Mesendoderm (in vitro differentiated cells): ENCODE measurements at places on chromosomes 3 and 15.
A peak's percentile ranks its signal among the peaks of the same experiment; 100 is the strongest.

- no peaks in the 10 kb centered on the region for H3K4me1 ChIP-seq
- no peak overlapping the region for H3K27ac ChIP-seq
- peaks cover 2% of the 10 kb centered on the region for H3K36me3 ChIP-seq
- H3K4me3 ChIP-seq: no peak overlapping the region
- DNase-seq: no peak
Observed at GRCh38 chr3:45409921-45410320, 21.5 kb downstream of the LARS2 start.

- no peaks in the 10 kb centered on the region for H3K4me1 ChIP-seq
- H3K27ac ChIP-seq: peak overlapping the region; percentile 17
- peak; percentile 88 for DNase-seq
- no peaks in the 10 kb centered on the region for H3K36me3 ChIP-seq
Observed at GRCh38 chr15:100602823-100603393, 519 bp downstream of the ASB7 start.

DNA sequence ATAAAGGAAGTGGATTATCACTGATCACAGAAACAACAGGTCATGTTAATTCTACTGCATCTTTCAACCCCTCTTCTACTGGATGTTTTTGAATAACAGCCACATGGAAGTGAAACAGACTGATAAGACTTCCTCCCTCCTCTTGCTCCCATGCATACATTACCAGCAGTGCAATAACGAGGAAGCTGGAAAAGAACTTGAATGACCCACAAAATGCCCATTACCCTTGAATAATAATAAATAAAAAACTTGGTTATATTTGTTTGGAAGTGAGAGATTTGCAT, 51.6 kb downstream of the RARB start:
- H3K4me1 ChIP-seq: peaks cover 2% of the 10 kb centered on the region
- H3K4me3 ChIP-seq: no peak overlapping the region
- DNase-seq: no peak
- H3K36me3 ChIP-seq: no peaks in the 10 kb centered on the region

DNA sequence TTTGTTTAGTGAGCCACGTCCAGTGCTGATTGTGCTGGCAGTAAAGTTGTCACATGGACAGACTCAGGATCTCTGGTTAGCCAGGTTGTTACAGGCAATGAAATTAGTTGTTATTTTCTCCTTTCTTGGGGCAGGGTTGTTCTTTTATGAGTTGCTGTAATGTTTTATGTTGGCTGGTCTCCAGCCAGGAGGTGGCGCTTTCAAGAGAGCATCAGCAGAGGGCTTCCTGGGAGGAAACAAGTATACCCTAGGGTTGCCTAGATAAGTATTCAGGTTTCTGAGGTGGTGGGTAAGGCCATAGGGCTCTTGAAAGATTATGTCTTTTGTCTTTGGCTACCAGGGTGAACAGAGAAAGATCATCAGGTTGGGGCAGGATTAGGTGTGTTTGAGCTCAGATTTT, 14.5 kb upstream of the CFAP20DC start:
- no peaks in the 10 kb centered on the region for H3K4me1 ChIP-seq
- no peaks in the 10 kb centered on the region for H3K36me3 ChIP-seq
- H3K4me3 ChIP-seq: no peak overlapping the region
- DNase-seq: peak; percentile 56
- H3K27me3 ChIP-seq: no peaks in the 10 kb centered on the region

- H3K36me3 ChIP-seq: no peaks in the 10 kb centered on the region
- no peaks in the 10 kb centered on the region for H3K27me3 ChIP-seq
- H3K4me3 ChIP-seq: no peak overlapping the region
- H3K4me1 ChIP-seq: no peaks in the 10 kb centered on the region
Observed at GRCh38 chr15:67383899-67384298, 129.3 kb downstream of the IQCH start.

DNA sequence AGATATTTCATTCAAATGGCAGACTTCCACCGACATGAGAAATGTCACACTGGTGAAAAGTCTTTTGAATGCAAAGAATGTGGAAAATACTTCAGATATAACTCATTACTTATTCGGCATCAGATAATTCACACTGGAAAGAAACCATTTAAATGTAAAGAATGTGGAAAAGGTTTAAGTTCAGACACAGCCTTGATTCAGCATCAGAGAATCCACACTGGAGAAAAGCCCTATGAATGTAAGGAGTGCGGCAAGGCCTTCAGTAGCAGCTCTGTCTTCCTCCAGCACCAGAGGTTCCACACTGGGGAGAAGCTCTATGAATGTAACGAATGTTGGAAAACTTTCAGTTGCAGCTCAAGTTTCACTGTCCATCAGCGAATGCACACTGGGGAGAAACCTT, 8.6 kb upstream of the ZNF621 start:
- peak; percentile 24 for DNase-seq
- no peak overlapping the region for H3K4me3 ChIP-seq
- H3K27me3 ChIP-seq: no peaks in the 10 kb centered on the region
- no peak overlapping the region for H3K27ac ChIP-seq

- no peak overlapping the region for H3K4me3 ChIP-seq
- no peaks in the 10 kb centered on the region for H3K27me3 ChIP-seq
- H3K36me3 ChIP-seq: no peaks in the 10 kb centered on the region
Observed at GRCh38 chr15:42593143-42593542, 17.7 kb downstream of the STARD9 start.

DNA sequence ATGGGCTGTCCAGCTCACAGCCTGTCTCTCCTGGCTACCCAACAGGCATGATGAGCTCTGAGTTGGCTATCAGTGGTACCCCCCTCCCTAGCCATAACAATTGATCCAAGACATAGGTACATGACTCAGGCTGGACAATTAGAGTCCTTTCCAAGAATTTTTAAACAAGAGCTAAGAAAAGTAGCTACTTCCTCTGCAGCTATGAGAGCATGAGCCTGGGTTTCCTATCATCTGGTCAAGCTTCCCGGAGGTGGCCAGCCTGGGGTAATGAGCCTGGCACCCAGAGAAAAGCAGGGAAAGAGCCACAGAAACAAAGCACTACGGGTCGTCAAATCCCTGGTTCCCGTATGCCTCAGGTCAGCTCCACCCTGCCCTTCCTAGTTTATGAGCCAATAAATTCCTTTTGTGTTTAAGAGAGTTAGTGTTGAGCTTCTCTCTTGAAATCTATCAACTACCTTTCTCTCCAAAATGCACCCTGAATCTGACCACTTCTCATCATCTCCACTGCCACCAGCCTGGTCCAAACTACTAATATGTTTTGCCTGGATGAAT, 2.3 kb upstream of the SLC51B start:
- no peak overlapping the region for H3K27ac ChIP-seq
- no peaks in the 10 kb centered on the region for H3K27me3 ChIP-seq
- no peaks in the 10 kb centered on the region for H3K4me1 ChIP-seq
- H3K36me3 ChIP-seq: no peaks in the 10 kb centered on the region
- no peak overlapping the region for H3K4me3 ChIP-seq

- no peak overlapping the region for H3K27ac ChIP-seq
- no peak overlapping the region for H3K4me3 ChIP-seq
- H3K4me1 ChIP-seq: no peaks in the 10 kb centered on the region
- H3K27me3 ChIP-seq: no peaks in the 10 kb centered on the region
Observed at GRCh38 chr15:93250209-93250608, 161.2 kb upstream of the RGMA start.

DNA sequence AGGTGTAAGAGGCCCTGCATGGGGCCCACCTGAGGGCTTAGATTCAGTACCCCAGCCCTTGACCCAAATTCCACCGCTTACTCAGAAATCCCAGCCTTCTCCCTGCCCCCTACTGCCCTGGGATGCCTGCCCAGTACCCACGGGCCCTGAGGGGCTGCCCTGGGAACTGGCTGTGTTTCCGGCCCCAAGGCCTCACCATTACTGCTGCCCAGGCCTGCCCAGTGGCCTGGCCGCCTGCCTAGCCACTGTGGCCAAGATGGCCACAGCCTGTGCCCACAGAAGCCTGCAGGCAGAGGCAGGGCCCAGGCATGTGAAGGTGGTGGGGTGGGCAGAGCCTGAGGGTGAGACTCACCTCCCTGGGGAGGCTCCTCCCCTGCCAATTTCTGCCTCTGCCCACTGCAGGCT, 6.1 kb upstream of the PRKCD start:
- no peaks in the 10 kb centered on the region for H3K27me3 ChIP-seq
- H3K36me3 ChIP-seq: no peaks in the 10 kb centered on the region
- no peaks in the 10 kb centered on the region for H3K4me1 ChIP-seq
- no peak overlapping the region for H3K27ac ChIP-seq
- no peak overlapping the region for H3K4me3 ChIP-seq
- no peak for DNase-seq

- H3K27ac ChIP-seq: no peak overlapping the region
- H3K27me3 ChIP-seq: no peaks in the 10 kb centered on the region
- no peaks in the 10 kb centered on the region for H3K36me3 ChIP-seq
- no peak overlapping the region for H3K4me3 ChIP-seq
- H3K4me1 ChIP-seq: no peaks in the 10 kb centered on the region
- no peak for DNase-seq
Observed at GRCh38 chr3:29324180-29324651, 43.3 kb downstream of the RBMS3 start.

DNA sequence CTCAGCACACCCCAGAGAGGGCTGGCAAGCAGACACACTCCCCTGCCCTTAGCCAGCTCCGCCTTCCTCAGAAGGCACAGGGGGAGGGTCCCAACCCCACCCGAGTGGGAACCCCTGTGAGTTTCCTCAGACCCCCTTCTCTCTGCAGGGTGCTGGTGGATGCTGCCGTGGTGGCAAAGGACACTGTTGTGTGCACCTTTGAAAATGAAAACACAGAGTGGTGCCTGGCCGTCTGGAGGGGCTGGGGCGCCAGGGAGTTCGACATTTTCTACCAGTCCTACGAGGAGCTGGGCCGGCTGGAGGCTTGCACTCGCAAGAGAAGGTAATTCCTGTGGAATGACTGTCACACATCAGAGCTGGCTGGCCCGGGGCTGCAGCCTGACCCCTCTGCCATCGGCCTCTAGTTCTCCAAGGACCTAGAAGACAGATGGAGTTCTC, 149.4 kb downstream of the LRRK1 start:
- DNase-seq: no peak
- H3K36me3 ChIP-seq: no peaks in the 10 kb centered on the region
- H3K4me1 ChIP-seq: peaks cover 13% of the 10 kb centered on the region
- H3K4me3 ChIP-seq: no peak overlapping the region
- peak overlapping the region; percentile 85 for H3K27ac ChIP-seq

DNA sequence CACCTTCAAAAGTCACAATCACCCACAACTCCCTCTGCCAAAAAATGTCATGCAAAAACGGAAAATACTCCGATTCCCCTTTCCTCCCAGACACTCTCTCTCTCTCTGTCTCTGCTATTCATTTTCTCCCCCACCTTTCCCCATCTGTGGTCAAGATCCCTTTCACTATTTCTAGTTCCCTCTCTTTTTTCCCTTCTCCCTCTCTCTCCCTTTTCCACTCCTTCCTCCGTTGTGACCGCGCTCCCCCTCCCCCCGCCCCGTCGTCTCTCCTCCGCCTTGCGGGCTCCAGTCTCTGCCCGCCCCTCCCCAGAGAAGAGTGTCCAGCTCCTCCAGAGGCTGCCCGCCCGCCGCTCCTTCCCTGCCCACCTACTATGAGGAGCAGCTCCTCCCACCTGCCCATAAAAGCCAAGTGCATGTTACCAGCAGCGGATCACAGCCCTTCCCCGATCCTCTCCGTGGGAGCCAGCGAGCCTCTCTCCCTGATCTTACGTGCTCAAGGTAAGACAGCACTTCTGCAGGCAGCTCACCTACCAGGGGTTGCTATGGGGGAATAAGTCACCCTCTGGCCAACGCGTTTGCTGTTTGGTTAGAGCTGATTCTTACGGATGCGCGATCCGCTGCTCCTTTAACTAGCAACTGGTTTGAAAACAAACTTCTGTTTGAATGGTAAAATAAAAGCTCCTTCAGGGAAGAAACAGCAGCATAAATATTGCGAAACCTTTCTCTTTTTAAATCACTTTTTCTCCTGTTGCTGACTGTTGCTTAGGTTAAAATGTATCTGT, at the start of gene COL8A1:
Gene COL8A1, plus strand, starts transcription at position 428 of the 782 bp plus-strand sequence. CDS start 152,089 bp downstream, outside the sequence.
- peak; percentile 82 for DNase-seq
- H3K27ac ChIP-seq: peak within 1 kb of the TSS; percentile 47
- no peaks in the 10 kb centered on the region for H3K36me3 ChIP-seq
- H3K4me1 ChIP-seq: no peaks in the 10 kb centered on the region
- H3K27me3 ChIP-seq: no peaks in the 10 kb centered on the region

DNA sequence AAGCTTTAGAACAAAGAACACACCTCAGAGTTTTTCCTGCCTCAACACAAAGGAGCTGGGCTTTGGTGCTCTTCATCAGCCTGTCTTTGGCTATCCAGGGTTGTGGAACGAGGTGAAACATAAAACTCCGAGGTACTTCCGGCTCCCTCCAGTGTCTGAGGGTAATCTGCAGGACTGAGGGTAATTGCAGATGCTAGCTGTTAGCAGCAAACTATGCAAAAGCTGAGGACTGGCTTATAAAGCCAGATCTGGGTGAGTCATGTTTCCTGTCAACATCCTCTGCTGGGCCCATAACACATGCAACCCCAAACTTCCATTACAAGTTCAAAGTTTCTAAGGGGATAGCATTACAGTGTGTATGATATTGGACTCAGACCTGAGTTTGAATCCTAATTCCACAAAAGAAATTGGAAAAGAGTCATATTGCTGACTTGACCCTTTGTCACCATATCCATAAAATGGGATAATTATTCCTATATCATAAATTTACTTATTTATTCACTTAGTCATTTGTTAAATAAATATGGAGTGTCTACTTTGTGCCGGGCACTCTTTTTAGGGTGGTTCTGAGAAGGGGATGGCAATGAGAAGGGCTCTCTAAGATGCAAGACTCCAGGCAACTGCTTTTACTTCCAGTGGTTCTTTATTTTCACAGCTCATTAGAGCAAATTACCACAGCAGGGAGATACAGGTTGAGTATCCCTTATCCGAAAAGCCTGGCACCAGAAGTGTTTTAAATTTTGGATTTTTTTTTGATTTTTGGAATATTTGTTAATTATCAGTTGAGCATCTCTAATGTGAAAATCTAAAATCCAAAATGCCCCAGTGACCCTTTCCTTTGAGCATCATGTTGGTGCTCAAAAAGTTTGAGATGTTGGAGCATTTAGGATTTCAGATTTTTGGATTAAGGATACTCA, 9.5 kb upstream of the TRIM69 start:
- no peaks in the 10 kb centered on the region for H3K27me3 ChIP-seq
- peaks cover 6% of the 10 kb centered on the region for H3K4me1 ChIP-seq
- H3K4me3 ChIP-seq: no peak overlapping the region
- peak overlapping the region; percentile 36 for H3K27ac ChIP-seq
- peak; percentile 89 for DNase-seq

GRCh38 chr3:112767177-112767576, 79.5 kb downstream of the CD200R1L start:
- no peaks in the 10 kb centered on the region for H3K27me3 ChIP-seq
- H3K36me3 ChIP-seq: no peaks in the 10 kb centered on the region
- no peak for DNase-seq
- H3K4me3 ChIP-seq: no peak overlapping the region
- no peak overlapping the region for H3K27ac ChIP-seq
- H3K4me1 ChIP-seq: no peaks in the 10 kb centered on the region

DNA sequence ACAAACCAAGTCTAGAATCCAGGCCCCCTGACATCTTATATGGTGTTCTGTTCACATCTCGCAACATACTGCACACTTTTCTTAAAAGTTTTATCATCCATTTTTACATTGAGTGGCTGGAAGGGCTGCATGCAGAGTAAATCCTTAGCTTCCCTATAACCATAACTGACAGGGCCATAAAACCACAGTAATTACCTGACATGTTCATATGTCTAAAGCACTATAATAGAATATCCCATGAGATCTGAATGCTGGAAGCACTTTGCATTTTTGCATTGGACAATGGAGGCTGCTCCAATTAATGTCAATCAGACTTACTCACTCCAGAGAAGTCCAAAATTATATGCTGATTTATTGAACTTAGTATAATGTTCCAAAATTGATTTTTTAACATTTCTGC, 86.6 kb upstream of the HES1 start:
- H3K36me3 ChIP-seq: no peaks in the 10 kb centered on the region
- H3K4me1 ChIP-seq: no peaks in the 10 kb centered on the region
